ENCODE measurements at places on chromosomes 5 and 9.

- no peak for DNase-seq
These were observed 1202.1 kb downstream of the PTPRD start for GRCh38 chr9:9410736-9411135.

DNA sequence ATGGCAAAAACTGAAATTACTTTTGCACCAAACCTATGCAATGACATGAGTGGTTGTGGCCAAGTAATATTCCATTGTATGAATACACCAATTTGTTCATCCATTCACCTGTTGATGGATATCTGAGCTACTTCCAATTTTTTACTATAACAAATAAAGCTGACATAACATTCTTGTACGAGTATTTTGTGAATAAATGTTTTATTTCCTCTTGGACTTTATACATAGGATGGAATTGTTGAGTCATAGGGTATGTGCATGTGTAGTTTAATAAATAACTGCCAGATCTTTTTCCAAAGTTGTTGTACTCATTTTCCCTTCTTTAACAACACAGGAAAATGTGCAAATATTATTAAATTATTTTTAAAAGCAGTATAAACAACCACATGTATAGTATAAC lies 146.1 kb upstream of the ZNF462 start:
- no peak for DNase-seq

DNA sequence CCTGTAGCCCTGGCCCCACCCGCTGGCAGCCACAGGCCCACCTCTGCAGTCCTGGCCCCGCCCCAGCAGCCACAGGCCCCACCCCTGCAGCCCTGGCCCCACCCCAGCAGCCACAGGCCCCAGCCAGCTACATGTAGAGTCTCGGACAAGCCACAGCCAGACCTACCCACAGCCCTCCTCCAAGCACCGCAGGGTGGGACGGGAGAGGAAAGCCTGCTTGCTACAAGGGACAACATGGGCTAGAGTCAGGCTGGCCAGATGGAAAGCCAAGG lies 49.5 kb upstream of the SARDH start:
- DNase-seq, result peak; percentile 38

- DNase-seq, result no peak
These were observed 9.7 kb downstream of the RGMB start for GRCh38 chr5:98783051-98783649.

- DNase-seq, result no peak
These were observed 376.1 kb downstream of the EFNA5 start for GRCh38 chr5:107294669-107295068.

DNA sequence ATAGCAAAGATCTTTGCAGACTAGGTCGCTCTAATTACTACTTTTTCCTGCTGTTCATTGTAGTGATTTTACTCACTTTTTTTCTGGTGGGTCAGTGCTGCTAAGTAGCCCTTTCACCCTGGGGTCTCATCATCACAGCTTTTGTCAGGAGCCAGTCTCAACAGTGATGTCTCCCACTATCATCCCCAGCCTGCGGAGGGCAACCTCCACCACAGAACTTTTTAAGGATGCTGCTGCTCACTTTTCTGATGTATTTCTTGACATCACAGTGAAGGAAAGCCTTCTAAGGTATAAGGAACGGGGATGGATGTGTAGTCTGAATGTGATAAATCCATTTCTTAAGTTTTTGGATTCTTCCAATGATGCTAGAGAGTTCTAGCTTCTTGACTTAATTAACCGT lies 242.5 kb upstream of the RIOK2 start:
- no peak for DNase-seq

DNA sequence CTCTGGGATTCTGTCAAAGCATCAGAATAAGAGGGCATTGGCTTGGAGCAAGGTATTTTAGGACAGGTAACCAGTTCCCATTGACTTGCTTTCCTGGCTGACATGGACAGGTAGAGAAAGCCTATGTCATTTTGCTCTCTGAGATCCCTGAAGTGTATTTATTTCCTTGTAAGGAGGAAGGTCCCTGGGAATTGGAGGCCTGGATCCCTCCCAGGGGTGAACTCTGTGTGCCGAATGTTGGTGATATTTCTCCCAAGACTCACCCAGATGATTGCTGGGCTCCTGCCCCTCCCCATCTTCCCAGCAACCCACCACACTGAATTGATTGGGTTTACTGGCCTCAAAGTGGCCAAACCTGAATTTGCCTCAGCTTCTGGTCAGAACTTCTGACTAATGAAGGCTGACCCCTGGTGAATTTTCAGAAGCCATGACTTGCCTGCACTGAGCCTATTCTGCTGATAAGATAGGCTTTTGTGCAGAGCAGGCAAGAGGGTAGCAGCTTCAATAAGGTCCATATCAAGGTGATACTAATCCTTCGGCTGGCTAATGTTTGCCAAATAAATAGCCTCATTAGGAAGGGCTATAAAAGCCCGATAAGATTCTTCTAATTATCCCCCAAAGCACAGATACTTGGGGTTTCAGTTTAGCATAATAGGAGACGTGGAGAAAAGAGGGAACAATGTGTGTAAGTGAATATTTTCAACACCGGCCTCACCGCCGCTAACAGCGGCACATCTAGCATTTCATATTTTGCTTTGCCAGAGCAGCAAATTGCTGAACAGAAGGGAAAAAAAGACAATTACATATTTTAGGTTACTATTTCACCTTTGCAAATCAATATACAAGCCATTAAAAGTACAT lies 152.9 kb upstream of the PITX1 start:
- DNase-seq, result no peak

DNA sequence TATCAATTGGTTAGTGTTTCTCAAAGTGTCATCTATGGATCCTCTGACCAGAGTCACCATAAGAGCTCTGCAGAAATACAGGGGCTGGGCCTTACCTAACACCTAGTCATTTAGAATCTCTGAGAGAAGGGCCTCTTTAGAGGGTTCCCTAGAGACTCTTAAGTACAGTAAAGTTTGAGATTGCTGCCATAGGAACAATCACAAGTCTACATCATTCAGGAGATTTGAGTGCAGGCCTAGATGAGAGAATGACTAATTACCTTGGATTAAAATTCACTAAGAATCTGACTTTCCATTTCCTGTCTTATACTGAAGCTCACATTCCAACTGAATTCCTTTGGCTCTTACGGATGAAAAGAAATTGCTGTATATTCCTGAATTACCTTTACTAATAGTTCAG lies 182.1 kb upstream of the PTGER4 start:
- DNase-seq, result no peak

GRCh38 chr9:76846297-76846696 lies 59.6 kb downstream of the PRUNE2 start:
- DNase-seq, result no peak

- no peak for DNase-seq
These were observed 107.3 kb upstream of the SARDH start for GRCh38 chr9:133845440-133845839.

DNA sequence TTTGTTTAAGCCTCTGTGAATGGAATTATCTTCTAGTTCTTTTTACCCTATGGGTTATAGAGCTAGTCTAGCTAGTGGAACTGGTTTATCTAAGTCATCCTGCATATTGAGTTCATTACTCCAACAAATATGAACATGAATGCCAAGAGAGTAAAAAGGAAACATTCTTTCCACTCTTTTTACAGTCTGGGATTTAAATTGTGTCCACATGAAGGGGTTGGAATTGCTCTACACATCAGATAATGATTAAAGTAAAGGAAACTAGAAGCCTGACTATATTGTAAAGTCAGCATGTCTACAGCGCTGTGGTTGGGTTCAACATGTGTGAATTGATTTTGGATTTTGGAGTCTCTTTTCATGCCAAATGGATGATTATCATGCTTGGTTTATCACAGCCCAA lies 173.1 kb downstream of the CCDC171 start:
- no peak for DNase-seq

GRCh38 chr5:139275956-139276355 lies 17.6 kb upstream of the MATR3 start:
- no peak for DNase-seq

- DNase-seq, result no peak
These were observed 136.4 kb downstream of the ADAMTS2 start for GRCh38 chr5:179208706-179209358.

DNA sequence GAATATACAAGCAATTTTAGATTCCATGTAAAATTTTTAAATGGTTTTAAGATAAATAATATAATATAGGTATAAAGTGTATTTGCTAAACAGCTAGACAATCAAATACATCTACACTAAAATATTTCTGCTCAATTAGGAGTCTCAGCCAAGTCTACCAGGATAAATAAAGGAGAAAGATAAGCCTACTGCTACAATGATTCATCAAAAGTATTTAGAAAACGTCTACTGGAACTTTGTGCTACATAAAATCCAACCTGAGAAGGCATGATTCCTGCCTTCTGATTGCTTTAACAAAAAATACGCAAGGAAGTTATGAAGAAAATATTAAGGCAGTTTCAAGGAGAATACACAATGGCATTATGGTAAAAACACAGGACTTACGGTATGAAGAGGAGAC lies 570.6 kb downstream of the EFNA5 start:
- no peak for DNase-seq

DNA sequence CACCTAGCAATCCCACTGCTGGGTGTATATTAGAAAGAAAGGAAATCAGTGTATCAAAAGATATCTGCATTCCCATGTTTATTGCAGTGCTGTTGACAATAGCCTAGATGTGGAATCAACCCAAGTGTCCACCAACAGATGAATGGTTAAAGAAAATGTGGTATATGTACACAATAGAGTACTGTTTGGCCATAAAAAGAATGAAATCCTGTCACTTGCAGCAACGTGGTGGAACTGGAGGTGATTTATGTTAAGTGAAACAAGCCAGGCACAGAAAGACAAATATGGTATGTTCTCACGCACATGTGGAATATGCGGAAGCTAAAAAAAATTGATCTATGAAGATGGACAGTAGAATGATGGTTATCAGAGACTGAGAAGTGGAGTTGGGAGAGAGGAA lies 221.6 kb upstream of the DAP start:
- no peak for DNase-seq

GRCh38 chr5:129973716-129974426 lies 69.6 kb downstream of the CHSY3 start:
- no peak for DNase-seq

DNA sequence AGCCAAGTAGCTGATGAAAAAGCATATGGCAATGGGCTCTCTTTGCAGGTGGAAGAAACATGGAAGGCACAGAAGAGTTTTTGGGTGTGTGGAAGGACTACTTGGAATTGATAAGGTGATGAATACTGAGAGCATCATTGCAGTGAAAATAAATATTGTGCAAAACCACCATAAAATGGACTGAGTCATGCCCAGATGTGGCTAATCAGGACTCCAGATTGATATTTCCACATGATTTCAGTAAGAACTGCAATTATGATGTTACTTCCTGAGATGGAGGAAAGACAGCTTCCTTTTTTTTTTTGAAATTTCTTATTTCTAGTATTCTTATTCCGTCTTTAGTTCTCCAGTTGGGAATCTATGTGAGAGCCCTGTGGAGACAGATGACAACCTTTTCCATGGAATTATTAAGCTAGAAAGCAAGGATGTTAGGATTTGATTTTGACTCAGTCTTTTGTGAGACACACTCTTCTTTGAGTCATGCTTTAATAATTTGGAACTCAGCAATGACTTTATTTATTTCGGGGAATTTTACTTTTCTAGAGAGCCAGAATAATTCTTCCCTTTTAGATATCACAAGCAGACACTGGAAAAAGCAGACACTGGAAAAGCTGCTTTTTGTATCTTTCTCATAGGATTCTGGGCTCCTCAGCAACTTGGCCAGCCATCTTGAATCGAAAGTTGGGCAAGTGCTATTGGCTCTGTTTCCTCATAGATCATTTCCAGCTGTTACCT lies 94.2 kb upstream of the VCAN start:
- no peak for DNase-seq

- DNase-seq, result peak; percentile 30
These were observed 84.9 kb upstream of the MEF2C start for GRCh38 chr5:88967633-88968585.

DNA sequence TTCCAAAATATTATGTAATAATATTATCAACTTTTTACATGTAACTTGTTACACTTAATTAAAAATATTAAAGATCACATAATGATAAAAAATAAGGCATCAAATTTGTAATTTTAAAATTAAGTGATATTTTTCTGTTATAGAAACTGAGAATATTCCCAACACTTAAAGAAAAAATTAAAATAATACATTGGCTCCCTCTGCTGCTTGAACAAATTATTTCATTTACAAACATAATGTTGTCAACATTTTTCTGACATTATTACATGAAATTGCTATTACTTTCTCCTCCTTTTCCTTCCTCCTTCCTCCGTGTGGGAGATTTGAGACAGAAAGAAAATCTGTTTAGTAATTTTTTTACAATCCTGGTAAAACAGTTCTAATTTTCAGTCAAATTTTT lies 42.3 kb downstream of the RNF180 start:
- DNase-seq, result no peak

- no peak for DNase-seq
These were observed 142.9 kb downstream of the HSD17B3 start for GRCh38 chr9:96158909-96159575.

DNA sequence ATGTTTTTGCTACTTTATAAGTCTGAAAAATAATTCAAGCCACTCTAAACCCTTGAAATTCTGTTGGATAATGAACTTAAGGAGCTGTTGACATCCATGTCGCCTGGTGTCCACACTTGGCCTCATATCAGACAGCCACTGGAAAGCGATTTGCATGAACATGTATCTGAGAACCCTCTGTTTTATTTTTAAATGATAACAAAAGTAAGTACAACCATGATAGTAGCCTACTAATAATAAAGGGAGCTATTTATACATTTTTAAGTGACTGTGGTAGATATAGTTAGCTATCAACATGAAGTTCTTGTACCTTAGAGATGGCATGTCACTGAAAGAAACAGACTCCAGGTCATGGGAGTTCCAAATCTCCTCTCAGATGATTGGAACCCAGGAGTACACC lies 53.3 kb downstream of the PLCXD3 start:
- DNase-seq, result no peak

- no peak for DNase-seq
These were observed 183.6 kb downstream of the NSG2 start for GRCh38 chr5:174229068-174229467.

GRCh38 chr5:91591076-91591475 lies 208.0 kb upstream of the ARRDC3 start:
- no peak for DNase-seq

DNA sequence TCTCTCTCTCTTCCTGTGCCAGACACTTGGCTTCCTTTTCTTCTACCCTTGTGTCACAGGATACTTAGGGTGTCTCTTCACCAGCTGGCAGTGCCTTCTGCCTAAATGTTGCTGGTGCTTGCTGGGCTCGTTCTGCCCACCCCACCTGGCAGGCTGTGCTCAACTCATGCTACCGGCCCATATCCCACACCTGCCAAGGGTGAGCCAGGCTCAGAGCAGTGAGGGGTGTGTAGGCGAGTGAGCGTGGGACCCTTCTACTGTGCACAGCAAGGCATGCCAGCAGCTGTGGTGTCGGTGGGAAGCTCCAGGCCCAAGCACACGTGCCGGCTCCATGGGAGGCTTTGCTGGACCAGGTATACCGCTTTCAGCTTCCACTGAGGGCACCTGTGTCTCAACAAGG lies 1626.7 kb upstream of the ACO1 start:
- DNase-seq, result no peak

- DNase-seq, result no peak
These were observed 140.8 kb upstream of the ISL1 start for GRCh38 chr5:51242456-51242855.

GRCh38 chr9:10843151-10843550 lies 230.3 kb upstream of the PTPRD start:
- DNase-seq, result no peak

Data from GM12864 (cell line).